HepG2 (cell line): ENCODE measurements at places on chromosomes 6 and 20. TPM values are rescaled to one million over a fixed set of nuclear protein-coding genes. Genes with fewer than 3 reads are reported as not detected.
A peak's percentile ranks its signal among the peaks of the same experiment; 100 is the strongest.

The NTSR1 gene
- 0.12 and 0.17 TPM in 2 replicates for polyA plus RNA-seq

The LY6G6C gene
- polyA plus RNA-seq = 0.15 and 0.21 TPM in 2 replicates

DNA sequence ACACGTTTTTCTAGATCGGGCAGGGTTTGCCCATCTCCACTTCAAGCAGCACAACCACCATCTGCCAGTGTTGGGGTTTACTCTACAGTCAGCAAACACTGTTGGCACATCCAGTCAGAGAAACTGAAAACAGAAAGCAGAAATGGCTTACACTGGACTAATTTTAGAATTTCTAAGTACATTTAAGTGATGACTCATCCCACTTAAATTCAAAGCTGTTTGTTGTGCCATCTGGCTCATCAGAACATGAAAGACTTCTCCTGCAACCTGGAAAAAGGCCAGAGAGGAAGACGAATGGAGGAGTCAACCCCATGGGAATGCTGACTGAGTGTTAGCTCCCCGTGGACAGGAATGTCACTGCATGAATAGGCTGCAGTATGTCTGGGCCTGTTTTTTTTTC, 21.8 kb downstream of the FAM209B start:
- H3K27me3 ChIP-seq = peaks cover 19% of the 10 kb centered on the region; the same call in 1 of the 3 replicates
- H3K36me3 ChIP-seq = no peaks in the 10 kb centered on the region
- DNase-seq = peak; percentile 92
- no peak overlapping the region for H3K27ac ChIP-seq
- H3K4me1 ChIP-seq = peaks cover 19% of the 10 kb centered on the region

- H3K27ac ChIP-seq = no peak overlapping the region
- DNase-seq = no peak
- H3K27me3 ChIP-seq = peaks cover 4% of the 10 kb centered on the region; the same call in 1 of the 2 replicates
- no peak overlapping the region for H3K4me3 ChIP-seq
Observed at GRCh38 chr6:32212076-32212760, 11.6 kb downstream of the NOTCH4 start.

DNA sequence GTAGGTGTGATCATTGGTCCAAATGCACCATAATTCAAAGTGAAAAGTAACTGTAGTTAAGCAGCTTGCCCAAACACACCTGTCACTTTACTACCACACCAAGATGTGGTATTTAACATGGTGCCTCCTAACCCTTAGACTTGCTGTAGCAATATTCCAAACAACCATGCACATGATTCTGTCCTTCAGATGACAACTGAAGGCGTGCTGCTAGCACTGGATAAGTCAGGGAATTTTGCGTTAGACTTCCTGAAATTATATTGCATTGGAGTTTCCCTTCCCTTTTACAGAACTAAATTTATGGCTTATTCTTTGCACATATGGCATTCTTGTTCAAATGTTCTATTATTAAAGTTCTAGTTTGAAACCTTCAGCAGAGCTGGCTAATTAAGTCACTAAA, 106.2 kb downstream of the ARHGAP18 start:
- H3K27me3 ChIP-seq = no peaks in the 10 kb centered on the region
- no peak overlapping the region for H3K27ac ChIP-seq
- peaks cover 26% of the 10 kb centered on the region for H3K36me3 ChIP-seq
- no peak for DNase-seq
- H3K4me1 ChIP-seq = no peaks in the 10 kb centered on the region

- H3K36me3 ChIP-seq = peaks cover 21% of the 10 kb centered on the region; the same call in 2 of the 3 replicates
- H3K27ac ChIP-seq = no peak overlapping the region
- H3K4me3 ChIP-seq = no peak overlapping the region
- peaks cover 28% of the 10 kb centered on the region for H3K4me1 ChIP-seq
- no peak for DNase-seq
Observed at GRCh38 chr20:4154958-4155411, 139.6 kb upstream of the RNF24 start.

The SLC17A1 gene
- 2.1 TPM in 2 replicates for polyA plus RNA-seq

The POPDC3 gene
- polyA plus RNA-seq = 0.18 TPM in 1 of 2 replicates, not detected in the other

DNA sequence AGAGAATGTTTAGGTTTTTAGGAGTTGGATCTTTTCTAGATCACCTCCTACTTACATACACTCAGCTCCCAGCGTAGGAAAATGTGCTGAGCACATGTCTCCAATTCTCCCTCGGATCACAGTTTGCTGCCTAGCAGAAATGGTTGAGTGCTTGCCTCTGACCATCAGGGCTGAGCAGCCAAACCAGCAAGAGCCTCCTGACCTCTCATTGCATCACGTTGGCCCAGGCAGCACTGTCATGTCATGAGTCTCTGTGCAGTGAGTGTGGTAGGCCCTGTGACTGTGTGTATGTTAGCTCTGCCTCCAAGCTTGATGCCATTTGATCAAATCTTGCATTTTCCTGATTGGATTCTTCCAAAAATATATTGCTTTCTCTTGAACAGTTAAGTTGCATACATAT, 112.0 kb downstream of the LRRC1 start:
- no peaks in the 10 kb centered on the region for H3K4me1 ChIP-seq
- DNase-seq = no peak
- no peaks in the 10 kb centered on the region for H3K27me3 ChIP-seq
- no peak overlapping the region for H3K27ac ChIP-seq
- H3K4me3 ChIP-seq = no peak overlapping the region

DNA sequence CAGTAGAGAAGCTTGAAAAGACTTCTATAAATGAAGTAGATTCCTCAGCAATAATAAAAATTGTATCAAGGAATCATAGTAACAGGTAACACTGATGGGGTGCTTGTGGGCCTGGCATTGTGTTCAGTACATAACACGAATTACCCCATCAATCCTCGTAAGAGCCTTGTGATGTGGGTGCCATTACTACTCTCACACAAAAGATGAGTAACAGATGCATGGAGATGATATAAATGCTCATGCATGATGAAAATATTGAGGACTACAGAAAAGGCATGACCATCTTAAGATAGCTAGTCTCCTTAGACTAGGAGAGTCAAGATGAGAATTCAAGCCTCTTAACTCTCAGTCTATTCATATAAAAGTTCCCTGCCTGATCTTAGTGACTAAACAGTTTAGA, 158.1 kb downstream of the KIF6 start:
- H3K36me3 ChIP-seq = no peaks in the 10 kb centered on the region
- DNase-seq = no peak
- H3K4me3 ChIP-seq = no peak overlapping the region
- H3K27me3 ChIP-seq = no peaks in the 10 kb centered on the region
- no peaks in the 10 kb centered on the region for H3K4me1 ChIP-seq

GRCh38 chr20:14470231-14470899, 133.0 kb upstream of the FLRT3 start:
- H3K27me3 ChIP-seq = no peaks in the 10 kb centered on the region
- H3K36me3 ChIP-seq = no peaks in the 10 kb centered on the region
- H3K4me3 ChIP-seq = no peak overlapping the region; the same call in 1 of the 2 replicates

DNA sequence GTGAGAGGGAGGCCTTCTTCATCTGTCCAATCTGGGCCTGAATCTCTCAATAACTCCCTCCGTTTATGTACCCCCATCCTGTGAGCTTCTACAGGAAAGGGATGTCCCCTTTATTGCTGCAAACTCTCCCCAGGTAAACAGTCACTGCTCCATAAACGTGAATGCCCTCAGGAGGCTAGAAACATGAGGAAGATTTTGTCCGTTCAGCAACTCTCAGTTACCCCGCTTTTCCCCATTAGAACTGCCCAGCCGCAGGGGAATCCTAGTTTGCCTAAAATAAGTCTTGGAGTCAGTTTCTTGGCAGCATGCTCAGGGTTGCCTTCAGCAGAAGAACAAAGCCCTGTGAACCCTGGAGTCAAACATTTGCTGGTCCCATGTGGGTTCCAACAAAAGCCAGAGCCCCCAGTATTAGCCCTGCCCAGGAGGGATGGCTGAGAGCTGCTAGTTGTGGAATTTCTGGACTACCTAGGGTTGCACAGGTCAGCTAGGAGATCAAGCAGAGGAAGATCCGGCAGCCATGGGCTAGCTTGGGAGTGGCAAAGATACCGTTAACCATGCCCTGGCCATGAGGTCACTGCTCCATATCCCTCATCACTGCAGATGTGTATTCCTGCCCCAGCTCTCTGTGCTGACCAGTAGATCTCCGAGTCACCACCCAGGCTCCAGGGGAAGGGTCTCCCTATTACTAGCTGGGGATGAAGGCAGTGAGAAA, 640 bp downstream of the LRRN4 start:
- H3K4me1 ChIP-seq = peaks cover 43% of the 10 kb centered on the region
- no peak for DNase-seq
- 0 out of 2 replicates have a peak, but pooled peaks cover 1% of the 10 kb centered on the region for H3K27me3 ChIP-seq
- H3K27ac ChIP-seq = no peak overlapping the region

- no peak overlapping the region for H3K4me3 ChIP-seq
- H3K27me3 ChIP-seq = no peaks in the 10 kb centered on the region
- no peak for DNase-seq
- H3K36me3 ChIP-seq = peaks cover 3% of the 10 kb centered on the region
Observed at GRCh38 chr6:111683749-111684267, 78.1 kb upstream of the TRAF3IP2 start.

The TLDC2 gene
- polyA plus RNA-seq = 0.69 and 1.5 TPM in 2 replicates

DNA sequence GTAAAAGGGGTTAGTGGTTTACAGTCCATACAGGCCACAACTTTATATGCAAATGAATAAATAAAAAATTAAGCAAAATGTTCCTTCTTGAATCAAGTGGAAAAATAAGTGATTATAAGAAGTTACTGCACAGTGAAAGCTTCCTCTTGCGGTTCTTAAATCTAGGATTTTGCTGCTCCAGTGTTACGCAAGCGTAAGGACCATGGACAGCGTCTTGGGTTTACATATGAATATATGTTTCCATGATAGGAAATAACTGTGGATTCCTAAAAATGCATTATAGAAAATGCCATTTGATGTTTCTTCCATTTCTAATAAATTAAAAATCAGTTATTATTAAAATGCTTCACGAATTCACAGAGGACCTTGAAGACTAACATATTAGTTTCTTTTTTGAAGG, 176.6 kb upstream of the POU3F2 start:
- DNase-seq = peak; percentile 18
- no peaks in the 10 kb centered on the region for H3K4me1 ChIP-seq
- no peaks in the 10 kb centered on the region for H3K36me3 ChIP-seq
- H3K27ac ChIP-seq = no peak overlapping the region

DNA sequence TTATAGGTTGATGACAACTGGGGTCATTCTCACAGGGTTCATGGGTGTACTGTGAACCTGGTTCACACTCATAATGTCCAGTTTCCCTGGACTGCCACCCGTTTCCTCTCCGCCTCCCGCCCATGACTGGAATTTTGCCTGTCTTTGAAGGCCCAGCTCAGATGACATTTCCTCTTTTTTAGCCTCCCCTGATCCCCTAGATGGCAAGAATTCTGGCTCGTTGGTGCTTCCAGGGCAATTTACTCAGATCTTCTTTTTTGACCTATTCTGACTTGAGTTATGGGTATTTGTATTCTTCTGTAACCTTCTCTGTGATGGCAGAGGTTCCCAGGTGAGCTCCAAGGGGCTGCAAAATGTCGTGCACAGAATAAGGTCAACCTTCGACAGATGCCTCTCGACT, 5.7 kb upstream of the CITED2 start:
- no peak overlapping the region for H3K27ac ChIP-seq
- H3K27me3 ChIP-seq = no peaks in the 10 kb centered on the region
- DNase-seq = no peak
- peaks cover 48% of the 10 kb centered on the region for H3K4me1 ChIP-seq

- no peak overlapping the region for H3K27ac ChIP-seq
- DNase-seq = no peak
- no peaks in the 10 kb centered on the region for H3K4me1 ChIP-seq
- no peak overlapping the region for H3K4me3 ChIP-seq
Observed at GRCh38 chr6:51350308-51350904, 531.7 kb downstream of the TFAP2B start.

The OPN5 gene
- not detected in 2 replicates for polyA plus RNA-seq

DNA sequence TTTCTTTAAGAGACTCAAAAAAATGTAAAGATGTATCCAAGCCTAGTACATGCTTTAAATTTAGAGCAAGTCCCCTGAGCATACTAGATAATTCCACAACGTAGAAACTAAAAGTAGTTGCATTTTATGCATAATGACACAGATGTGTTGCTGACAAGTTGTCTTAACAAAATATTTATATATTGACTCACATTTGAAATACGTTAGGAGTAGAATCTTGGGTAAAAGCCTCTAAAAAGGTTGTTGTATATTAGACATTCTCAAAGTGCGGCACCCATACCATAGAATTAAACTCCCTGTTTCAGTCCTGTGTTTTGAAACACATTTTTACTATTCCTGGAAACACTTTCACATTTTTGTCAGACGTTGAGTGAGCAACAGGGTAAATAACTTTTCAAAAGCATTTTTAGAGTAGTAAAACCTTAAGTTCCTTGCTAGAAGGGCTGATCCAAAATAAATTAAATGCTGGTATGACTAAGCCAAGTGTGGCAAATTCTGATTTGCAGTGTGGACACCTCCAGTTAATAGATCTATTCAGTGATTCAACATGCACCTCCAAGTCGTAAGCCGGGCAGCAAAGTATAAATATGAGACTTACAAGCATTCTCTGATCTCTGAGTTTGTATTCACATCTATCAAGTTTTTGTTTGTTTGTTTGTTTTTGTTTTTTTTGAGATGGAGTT, 97.5 kb downstream of the GMDS start:
- no peak overlapping the region for H3K27ac ChIP-seq
- no peak overlapping the region for H3K4me3 ChIP-seq
- peaks cover 2% of the 10 kb centered on the region for H3K4me1 ChIP-seq
- no peak for DNase-seq
- no peaks in the 10 kb centered on the region for H3K36me3 ChIP-seq

DNA sequence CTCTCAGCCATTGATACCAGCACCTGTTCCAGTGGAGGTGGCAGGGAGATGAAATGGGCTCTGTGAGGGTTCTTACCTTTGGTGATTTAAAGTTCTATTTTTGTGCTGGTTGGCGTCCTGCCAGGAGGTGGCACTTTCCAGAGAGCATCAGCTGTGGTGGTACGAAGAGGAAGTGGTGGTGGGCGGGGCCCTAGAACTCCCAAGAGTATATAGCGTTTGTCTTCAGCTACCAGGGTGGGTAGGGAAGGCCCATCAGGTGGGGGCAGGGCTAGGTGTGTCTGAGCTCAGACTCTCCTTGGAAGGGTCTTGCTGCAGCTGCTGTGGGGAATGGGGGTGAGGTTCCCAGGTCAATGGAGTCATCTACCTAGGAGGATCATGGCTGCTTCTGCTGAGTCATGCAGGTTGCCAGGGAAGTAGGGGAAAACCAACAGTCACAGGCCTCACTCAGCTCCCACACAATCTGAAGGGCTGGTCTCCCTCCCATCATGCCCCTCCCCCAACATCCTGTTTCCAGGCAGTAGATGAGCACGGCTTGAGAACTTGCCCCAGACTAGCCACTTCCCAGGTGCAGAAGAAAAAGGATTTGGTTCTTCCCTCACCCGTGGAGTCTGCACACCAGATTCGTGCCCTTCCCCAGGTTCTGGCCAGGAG, 46.6 kb downstream of the MOXD1 start:
- no peak overlapping the region for H3K4me3 ChIP-seq
- no peak for DNase-seq
- no peaks in the 10 kb centered on the region for H3K4me1 ChIP-seq
- H3K27me3 ChIP-seq = no peaks in the 10 kb centered on the region
